CD4-positive, alpha-beta T cell treated with Interferon alpha-2 for 1 hour (primary cell): ENCODE measurements at places on chromosomes 4 and X.

- no peak for DNase-seq
These were observed 205.1 kb downstream of the STPG2 start for GRCh38 chr4:97938141-97938540.

DNA sequence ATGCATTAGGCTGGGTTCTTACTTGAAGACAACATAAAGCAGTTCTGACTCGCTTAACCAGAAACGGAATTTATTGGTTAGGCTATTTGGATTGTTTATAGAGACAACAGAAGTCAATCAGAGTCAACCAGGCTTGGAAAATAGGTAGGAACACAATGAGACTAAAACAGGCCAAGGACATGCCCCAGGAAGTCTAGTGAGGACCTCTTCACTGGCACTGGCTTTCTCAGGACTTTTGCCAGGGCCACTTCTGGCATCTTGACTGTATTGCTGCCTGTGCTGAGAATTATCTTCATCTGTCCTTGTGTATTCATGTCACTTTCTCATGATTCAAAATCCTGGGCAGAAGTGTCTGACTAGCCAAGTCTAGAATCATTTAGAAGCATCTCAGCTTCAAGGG, 19.6 kb downstream of the PGAM4 start:
- no peak for DNase-seq

DNA sequence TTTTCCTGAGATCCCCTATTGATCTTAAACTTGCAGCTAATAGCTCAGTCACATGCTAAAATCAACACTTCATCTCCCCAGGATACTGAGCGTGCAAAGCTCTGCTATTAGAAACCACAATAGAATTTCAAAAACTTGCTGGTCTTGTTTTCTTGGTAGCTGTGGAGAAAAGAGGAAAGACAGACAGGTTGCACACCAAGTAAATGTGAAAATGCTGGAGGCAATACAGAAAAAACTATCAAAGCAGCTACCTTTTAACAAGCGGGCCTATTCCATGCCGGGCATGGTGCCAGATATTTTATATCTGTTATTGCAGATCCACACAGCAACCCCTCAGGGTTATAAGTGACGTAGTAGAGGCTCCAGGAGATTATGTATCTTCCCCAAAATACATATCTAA, 171.9 kb downstream of the DCTD start:
- DNase-seq = no peak

GRCh38 chrX:71164071-71164470, 19.4 kb downstream of the NLGN3 start:
- DNase-seq = no peak

DNA sequence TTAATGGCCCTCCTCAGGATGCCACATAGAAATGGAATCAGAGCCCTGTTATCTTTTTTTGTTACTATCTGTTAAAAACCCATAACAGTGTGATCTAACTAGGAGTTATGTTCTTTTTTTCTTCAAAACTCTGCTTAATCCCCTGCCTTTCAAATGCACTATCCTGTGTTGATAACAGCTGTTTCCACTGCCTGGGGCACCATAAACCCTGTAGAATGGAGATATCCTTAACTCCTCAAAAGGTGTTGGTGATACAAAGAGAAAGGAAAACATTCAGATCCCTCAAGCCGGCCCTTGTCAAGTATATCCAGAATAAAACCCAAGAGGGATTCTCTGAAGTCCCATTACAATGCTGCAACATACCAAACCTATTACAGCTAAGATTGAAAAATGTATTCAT, 108.6 kb downstream of the ACTRT1 start:
- no peak for DNase-seq

DNA sequence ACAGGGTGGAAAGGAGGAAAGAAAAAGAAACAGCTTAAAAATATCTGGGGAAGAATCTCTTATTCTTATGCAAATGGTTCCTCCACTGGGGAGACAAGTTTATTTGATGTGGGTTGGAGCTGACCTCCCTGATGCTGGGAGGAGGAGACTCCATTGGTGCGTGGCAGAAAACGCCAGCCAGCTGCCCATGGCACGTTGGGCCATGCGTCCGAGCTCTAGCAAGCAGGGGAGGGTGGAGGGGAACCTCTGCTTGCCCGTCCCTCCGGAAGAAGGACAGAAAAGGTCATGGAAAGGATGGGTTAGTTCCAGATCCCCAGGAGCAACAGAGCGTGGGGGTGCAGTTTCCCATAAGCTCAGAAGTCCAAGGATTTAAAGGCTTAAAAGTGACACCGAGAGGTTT, 210.4 kb downstream of the KLHL4 start:
- DNase-seq = no peak

- no peak for DNase-seq
These were observed 489.9 kb downstream of the INPP4B start for GRCh38 chr4:142356118-142356759.

DNA sequence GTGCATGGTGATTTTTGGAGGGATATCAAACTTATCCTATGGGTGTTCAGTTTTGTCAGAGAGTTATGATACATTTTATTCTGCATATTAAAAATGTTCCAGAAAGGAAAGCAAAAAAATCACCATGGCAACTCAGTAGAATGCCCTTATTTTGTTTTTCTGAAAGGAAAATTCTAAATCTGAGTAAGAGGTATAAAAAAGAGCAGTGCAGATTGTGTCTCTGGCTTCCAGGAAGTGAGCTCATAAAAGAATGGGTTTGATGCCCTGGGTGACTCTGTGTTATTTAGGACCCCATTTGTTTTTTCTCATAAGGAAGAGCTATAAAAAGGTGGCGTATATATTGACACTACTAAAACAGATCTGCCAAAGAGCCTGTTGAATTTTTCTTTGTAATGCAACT, 128.8 kb downstream of the UCHL1 start:
- no peak for DNase-seq

- DNase-seq = no peak
These were observed 11.2 kb upstream of the RNF4 start for GRCh38 chr4:2457481-2458295.

- DNase-seq = no peak
These were observed 35.2 kb downstream of the EGF start for GRCh38 chr4:109947918-109948317.

GRCh38 chr4:7193030-7193958, 956 bp downstream of the SORCS2 start:
- no peak for DNase-seq

GRCh38 chr4:175824076-175824475, 12.0 kb upstream of the GPM6A start:
- DNase-seq = no peak

GRCh38 chr4:7803992-7804755, 135.5 kb downstream of the AFAP1 start:
- peak; percentile 62 for DNase-seq

DNA sequence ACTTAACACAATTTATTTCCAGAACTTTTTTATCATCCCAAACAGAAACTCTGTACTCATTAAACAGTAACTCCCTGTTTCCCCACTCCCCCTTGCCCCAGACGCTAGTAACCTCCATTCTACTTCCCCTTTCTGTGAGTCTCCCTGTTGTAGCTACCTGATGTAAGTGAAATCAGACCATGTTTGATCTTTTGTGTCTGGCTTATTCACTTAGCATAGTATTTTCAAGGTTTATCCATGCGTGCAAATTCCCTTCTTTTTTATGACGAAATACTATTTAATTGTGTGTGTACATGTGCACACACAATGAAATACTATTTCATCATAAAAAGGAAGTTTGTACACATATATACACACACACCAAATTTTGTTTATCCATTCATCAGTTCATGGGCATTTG, 5.2 kb downstream of the PKD2 start:
- DNase-seq = no peak

GRCh38 chrX:46757052-46757451, 1.9 kb downstream of the SLC9A7 start:
- DNase-seq = no peak

GRCh38 chr4:54941994-54942552, 183.3 kb downstream of the KDR start:
- DNase-seq = peak; percentile 33

GRCh38 chr4:1045595-1046201, 34.3 kb downstream of the FGFRL1 start:
- no peak for DNase-seq

GRCh38 chr4:101418466-101418865, 71.1 kb upstream of the PPP3CA start:
- DNase-seq = no peak

- no peak for DNase-seq
These were observed 39.0 kb upstream of the GBA3 start for GRCh38 chr4:22653752-22654151.

GRCh38 chr4:113445286-113445685, 316.3 kb downstream of the CAMK2D start:
- no peak for DNase-seq

DNA sequence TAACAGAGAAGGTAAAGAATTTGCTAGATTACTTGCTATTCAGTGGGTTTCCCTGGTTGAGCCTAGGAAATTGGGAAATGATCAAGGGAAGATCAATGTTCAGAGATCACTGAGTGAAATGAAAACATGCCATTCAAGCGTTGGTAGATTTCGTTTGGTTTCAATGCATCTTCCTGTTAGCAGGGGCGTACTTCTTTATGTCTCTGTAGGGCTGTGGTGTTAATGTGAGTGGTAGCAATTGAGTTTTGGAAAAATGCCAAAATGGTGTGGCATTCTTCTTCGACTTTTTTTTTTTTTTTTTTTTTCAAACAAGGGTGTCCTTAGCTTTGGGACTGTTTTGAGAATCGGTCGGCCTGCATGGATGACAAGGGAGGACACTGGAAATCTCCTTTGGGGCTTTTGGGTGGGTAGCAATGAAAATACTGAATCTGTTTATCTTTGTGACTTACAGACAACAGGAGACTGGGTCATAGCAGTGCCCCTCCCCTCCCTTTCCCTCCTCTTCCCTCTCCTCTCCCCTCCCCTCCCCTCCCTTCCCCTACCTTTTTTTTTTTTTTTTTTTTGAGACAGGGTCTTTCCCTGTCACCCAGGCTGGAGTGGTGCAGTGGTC, 50.4 kb downstream of the SPRY1 start:
- DNase-seq = no peak

- no peak for DNase-seq
These were observed 19.1 kb upstream of the ARX start for GRCh38 chrX:25034889-25035288.

- DNase-seq = no peak
These were observed 182.0 kb downstream of the TENT5D start for GRCh38 chrX:80602036-80602860.

- peak; percentile 68 for DNase-seq
These were observed 1.3 kb upstream of the PIM2 start for GRCh38 chrX:48919947-48920717.

- DNase-seq = no peak
These were observed 698.5 kb downstream of the TRAM1L1 start for GRCh38 chr4:116386856-116387255.

- DNase-seq = no peak
These were observed 219.1 kb downstream of the EVC2 start for GRCh38 chr4:5489260-5489659.

DNA sequence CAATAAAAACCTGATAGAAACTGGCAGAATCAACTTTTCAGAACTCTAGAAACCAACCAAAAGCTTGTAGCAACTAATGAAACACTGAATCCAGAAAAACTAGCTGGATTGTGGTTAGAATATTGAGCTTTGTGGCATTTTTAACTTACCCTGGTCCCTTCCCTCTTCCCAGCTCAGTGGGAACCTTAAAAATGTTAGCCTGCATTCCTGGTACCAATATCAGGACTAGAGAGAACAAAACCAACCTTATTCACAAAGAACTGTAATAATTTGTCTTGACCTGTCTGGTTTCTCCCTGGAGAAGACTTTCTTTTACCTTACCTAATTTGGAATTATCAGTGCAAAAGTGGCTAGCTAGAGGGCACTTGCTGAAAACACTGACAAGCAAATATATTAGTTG, 21.2 kb downstream of the SH3D19 start:
- no peak for DNase-seq

DNA sequence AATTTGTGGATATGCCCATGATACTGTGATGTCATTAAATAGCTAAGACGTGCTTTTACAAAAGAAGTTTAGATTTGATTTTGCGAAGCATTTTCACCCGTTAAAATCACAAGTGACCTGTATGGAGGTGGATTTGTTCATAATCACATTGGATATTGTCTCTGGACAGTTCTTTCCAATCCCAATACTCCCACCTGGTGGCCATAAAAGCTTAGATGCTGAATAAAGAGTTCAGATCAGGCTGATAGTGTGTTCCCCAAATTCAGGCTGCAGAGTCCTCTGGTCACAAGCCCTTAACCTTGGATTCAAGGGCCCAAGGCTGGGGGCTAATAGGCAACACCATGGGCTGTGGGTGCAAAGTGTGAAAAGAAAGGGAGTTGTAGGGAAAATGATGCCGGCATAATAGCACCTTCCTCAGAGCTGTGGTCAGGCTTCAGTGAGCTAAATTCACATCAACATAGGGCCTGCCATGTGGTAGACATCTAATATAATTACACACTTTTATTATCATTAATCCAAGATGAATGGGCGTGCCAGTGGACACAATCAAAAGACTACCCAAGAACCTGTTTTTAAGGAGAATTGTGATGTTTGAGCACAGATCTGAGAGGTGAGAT, 28.1 kb downstream of the SMIM43 start:
- peak; percentile 39 for DNase-seq

DNA sequence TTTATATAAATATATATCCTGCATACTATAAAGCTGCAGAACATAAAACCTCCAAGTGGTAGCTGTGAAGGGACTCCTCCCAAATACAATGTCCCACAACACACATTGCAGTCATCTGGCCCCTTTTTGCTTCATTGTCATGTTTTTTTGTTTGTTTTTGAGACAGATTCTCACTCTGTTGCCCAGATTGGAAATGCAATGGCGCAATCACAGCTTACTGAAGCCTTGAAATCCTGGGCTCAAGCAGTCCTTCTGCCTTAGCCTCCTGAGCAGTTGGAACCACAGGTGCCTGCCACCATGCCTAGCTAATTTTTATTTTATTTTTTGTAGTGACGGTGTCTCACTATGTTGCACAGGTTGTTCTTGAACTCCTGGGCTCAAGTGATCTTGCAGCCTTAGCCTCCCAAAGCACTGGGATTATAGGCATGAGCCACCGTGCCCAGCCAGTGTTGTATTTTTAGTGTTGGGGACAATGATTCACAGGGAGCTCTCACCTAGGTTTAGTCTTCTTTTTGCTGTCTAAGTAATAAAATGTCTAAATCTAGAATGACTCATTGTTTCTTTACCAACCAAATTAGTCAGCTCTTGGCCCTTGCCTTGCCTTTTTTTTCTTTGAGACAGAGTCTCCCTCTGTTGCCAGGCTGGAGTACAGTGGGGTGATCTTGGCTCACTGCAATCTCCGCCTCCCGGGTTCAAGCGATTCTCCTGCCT, 24.0 kb upstream of the XIAP start:
- DNase-seq = no peak

DNA sequence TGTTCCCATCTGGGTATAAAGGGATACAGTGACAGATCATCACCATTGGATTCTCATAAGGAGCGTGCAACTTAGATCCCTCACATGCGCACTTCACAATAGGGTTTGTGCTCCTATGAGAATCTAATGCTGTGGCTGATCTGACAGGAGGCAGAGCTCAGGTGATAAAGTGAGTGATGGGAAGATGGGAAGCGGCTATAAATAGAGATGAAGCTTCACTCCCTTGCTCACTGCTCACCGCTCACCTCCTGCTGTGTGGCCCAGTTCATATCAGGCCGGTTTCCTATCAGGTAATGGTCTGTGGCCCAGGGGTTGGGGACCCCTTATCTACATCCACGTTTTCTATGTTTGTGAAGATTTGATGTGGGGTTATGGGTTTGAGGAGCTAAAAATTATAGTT, 43.7 kb downstream of the FAT4 start:
- no peak for DNase-seq
